ENCODE measurements at places on chromosomes 11 and 22. TPM values are rescaled to one million over a fixed set of nuclear protein-coding genes. Genes with fewer than 3 reads are reported as not detected.

Gene HEPN1
- polyA plus RNA-seq, result not detected

Gene CRYBB2
- not detected for polyA plus RNA-seq

Gene TCN1
- polyA plus RNA-seq, result not detected

Gene NRIP3
- 9.2 TPM for polyA plus RNA-seq

Gene KCNQ1
- polyA plus RNA-seq, result 13.4 TPM

Gene SAA4
- polyA plus RNA-seq, result not detected

Gene EEF1G
- polyA plus RNA-seq, result 3,048 TPM
